ENCODE measurements at places on chromosomes 11 and 22.

DNA sequence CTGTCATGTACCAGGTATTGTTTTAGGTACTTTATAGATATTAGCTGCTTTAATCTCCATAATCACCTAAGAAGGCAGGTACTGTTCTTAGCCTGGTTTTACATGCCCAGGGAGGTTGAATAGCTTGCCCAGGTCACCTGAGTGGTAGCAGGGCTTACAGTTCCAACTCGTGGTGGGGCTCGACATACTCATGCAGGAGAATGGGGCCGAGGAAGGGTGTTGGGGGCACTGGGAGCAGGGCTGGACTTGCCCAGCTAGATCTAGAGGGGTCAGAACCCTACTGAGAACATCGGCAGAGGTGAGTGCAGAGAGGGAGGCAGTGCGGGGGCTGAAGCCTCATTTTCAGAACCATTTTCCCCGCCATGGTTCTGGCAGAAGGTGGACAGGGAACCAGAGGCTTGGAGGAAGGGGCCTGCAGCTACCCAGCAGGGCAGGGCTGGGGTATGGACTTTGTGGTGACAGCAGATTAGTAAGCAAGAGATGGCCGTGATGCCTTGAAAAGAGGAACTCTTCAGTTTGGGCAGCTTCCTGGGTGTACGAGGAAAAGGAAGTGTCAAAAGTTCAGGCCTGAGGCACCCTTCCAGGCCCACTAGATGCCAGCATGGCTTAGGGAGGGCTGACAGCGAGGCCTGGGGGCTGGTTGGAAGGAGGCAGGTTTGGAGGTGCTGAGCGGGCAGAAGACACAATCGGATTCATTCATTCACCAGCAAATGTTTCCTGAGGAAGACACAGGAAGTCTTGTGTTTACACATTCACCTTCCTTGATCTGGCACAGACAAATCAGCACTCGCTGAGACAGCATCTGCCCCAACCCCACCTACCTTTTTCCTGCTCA is 54.7 kb upstream of the LYVE1 start:
- peak; percentile 6 for DNase-seq

DNA sequence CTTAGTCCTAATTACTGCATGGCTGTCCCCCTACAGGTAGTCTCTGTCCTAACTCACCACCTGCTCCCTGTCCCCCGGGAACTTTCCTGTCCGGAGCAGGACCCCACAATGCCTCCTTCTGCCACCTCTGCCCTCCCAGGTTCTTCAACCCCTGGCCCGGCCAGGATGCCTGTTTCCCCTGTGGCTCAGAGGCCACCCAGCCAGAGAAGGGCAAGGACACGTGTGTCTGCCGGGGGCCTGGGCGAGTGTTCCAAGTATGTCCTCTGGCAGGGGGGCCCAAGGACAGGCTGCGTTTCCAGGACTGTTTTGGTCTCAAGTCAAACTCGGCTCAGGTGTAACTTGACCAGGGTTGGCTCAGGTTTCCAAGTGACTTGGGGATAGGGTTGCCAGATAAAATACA is 63.8 kb downstream of the BTG4 start:
- no peak for DNase-seq

- no peak for DNase-seq
Measured at GRCh38 chr11:124844664-124845079, 20.6 kb upstream of the ROBO3 start.

- no peak for DNase-seq
Measured at GRCh38 chr11:101046947-101047346, 82.7 kb downstream of the PGR start.

DNA sequence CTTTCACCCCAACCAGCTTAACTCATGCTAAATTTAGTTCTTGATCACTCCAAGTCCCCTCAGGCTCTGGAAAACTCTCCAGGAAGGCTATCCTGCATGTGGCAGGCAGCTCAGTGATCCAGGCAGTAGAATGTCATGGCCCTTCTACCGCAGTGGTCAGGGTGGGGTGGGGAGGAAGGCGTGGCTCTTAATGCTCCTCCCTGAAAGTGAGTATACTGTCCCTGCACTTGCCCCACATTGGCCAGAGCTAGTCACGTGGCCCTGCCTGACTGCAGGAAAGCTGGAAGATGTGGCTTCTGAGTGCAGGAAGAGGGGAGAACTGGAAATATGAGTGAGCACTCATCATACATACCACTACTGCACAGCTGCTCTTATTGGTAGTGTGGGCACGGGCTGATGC is 102.1 kb downstream of the GRAMD1B start:
- no peak for DNase-seq

DNA sequence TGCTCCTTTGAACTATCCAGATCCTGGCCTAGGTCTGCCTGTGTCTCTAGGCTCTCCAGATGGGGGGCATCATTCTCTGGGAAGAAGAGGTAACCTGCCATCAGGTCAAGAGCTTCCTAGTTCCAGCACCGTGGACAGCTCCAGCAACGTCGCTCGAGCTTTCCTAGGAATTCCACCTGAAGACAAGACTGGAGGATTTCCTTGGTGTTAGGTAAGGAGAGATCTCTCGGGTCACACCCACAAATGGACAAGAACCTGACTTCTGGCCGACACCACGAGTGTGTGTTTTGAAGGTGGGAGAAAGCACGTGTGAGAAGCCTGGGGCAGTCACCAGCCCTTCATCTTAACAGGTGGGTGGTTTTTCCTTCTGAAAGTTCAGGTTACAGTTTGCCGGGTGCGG is 1.2 kb downstream of the PRG3 start:
- no peak for DNase-seq

- DNase-seq, result no peak
Measured at GRCh38 chr11:10233581-10233980, 60.4 kb downstream of the SBF2 start.

DNA sequence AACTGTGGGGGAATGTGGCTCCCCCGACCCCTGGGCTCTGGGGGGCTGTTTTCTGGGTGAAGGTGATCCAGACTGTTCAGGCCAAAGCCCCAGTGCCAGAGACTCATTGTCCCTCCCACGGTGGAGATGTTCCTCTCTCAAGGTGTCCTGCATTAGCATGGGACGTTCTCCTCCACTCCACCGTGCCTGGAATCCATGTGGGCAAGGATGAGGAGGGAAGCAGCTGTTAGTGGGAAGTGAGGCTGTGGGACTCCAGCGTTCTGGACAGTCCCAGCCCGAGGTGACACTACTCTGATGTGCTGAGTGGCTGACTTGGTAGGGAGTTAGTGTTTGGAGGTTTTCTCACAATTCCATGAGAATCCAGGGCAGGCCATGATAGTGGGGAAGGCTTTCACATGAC is 31.4 kb upstream of the CLDN5 start:
- DNase-seq, result no peak

- no peak for DNase-seq
Measured at GRCh38 chr22:49884075-49884474, 30.4 kb downstream of the ZBED4 start.

- DNase-seq, result no peak
Measured at GRCh38 chr11:20238712-20239111, 78.4 kb upstream of the DBX1 start.

- DNase-seq, result no peak
Measured at GRCh38 chr22:37533995-37534394, 14.8 kb upstream of the CARD10 start.

- DNase-seq, result no peak
Measured at GRCh38 chr11:36164506-36165250, 124.5 kb downstream of the COMMD9 start.

DNA sequence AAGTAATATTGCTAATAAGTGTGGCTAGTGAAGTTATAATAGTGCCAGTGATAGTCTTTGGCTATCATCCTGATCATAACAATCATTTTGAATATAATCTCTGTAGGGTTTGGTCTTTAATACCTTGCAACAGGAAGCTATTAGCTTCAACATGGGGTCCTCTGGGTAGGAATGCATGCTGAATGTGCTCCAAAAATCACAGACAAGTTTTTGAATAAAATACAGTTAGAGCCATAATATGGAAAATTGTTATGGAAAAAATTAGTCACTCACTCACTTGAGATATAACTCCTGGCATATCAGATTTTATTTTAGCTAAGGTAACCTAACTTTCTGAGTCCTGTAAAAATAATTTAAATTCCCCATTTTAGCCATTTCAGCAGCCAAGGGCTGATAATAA is 95.4 kb upstream of the MTMR2 start:
- DNase-seq, result no peak

- peak; percentile 12 for DNase-seq
Measured at GRCh38 chr22:43060183-43060582, 29.0 kb downstream of the TTLL1 start.

GRCh38 chr11:11622772-11623171 is 967 bp upstream of the GALNT18 start:
- DNase-seq, result no peak

DNA sequence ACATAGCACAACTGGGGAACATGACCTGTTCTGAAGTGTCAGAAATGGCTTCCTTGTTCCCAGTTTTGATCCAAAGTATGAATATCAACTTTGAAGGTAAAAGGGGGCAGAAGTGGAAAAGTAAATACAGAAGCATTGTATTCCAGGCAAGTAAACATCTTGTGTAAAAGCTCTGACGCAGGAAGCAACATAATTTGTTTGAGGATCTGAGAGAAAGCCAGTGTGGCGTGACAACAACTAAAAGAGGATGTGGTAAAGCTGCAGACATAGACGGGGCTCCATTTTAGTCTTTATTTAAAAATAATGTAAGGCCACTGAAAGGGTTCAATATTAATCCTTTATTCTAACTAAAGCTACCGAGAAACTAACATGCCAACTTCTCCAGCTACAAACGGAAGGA is 310.2 kb downstream of the DLG2 start:
- no peak for DNase-seq

DNA sequence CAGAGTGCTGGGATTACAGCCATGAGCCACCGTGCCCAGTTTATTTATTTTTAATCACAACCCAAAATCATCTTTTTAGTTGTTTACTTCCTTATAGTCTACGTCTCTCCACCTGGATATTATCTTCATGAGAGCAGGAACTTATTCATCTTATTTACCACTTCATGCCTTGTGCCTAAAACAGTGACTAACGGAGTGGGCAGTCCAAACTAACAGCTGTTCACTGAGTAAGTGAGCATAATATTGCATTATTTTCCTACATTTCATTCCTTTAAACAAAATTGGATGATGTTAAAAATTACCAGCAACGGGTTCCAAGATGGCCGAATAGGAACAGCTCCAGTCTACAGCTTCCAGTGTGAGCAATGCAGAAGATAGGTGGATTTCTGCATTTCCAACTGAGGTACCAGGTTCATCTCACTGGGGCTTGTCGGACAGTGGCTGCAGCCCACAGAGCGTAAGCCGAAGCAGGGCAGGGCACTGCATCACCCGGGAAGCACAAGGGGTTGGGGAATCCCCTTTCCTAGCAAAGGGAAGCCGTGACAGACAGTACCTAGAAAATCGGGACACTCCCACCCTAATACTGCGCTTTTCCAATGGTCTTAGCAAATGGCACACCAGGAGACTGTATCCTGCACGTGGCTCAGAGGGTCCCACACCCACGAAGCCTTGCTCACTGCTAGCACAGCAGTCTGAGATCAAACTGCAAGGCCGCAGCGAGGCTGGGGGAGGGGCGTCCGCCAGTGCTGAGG is 14.1 kb downstream of the TMEM123 start:
- peak; percentile 10 for DNase-seq

DNA sequence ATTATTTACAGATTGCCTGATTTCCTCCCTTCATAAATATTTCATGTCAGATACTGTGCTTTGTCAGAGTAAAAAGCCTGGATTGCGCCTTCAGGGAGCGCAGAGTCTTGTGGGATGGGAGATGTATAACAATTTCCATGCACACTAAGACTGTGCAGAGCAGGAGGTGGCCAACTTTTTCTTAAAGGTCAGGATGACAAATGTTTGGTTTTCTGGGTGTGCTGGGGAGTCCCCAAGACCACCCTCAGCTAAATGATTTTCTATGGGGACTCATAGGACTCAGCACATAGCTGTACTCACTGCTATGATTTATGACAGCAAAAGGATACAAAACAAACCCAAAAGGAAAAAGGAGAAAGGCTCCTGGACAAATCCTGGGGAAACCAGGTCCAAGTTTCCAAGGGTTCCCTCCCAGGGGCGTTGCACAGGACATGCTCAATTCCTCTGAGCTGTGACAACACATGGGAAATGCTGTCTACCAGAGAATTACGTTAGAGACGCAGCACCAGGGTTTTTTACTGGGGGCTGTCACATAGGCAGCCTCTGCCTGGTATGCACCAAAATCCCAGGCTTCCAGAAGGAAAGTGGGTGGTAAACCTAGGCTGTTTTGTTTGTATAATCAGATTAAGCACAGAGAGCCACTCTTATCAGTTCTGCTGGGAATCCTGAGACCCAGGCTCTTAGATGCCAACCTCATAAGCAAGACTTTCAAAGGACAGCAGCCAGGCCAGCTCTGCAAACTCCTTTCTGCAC is 59.1 kb downstream of the CSNK2A3 start:
- no peak for DNase-seq

DNA sequence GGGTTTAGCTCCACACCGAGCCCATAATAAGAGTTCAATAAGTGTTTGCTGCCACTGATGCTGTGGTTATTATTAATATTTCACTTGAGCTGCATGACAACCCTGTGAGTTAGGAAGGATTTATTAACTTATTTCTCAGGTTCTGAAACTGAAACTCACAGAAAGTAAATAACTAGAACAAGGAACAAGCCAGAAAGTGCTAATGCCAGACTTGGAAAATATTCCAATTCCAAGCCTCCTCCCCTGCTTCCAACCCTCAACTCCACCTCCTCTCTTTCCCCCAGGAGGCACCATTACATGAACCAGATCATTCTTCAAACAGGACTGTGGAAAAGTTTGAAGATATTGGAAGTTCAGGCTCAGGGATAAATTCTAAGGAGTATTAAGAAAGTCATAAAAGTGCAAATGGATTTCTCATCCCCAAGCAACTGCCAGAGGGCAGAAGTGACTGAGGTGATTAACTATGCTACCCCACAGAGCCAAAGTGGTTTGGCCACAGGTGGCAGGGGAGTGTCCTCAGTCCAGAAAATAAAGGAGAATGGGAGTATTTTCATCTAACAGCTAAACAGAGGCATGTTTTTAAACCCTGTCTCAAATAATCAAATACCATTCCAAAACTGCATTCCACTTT is 3.2 kb upstream of the FJX1 start:
- no peak for DNase-seq

DNA sequence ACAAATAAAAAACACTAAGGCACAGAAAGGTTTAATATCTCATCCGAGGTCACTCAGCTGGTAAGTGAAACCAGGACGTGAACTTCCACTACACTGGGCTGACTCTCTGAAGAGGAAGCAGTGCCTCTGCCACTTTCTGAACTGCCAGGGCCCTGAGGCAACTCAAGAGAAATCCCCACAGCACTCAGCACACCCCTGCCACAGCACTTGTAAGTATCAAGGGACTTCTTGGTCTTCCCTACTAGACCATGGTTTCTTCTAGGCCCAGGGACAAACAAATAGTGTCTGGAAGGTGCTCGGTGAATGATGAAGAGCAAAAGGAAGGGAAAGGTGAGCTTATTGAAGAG is 49.7 kb downstream of the RPL27A start:
- DNase-seq, result no peak

GRCh38 chr11:73810637-73811036 is 23.0 kb downstream of the MRPL48 start:
- no peak for DNase-seq

Measured in stimulated activated naive CD4-positive, alpha-beta T cell (primary cell).